ENCODE measurements at places on chromosomes 4 and X.

DNA sequence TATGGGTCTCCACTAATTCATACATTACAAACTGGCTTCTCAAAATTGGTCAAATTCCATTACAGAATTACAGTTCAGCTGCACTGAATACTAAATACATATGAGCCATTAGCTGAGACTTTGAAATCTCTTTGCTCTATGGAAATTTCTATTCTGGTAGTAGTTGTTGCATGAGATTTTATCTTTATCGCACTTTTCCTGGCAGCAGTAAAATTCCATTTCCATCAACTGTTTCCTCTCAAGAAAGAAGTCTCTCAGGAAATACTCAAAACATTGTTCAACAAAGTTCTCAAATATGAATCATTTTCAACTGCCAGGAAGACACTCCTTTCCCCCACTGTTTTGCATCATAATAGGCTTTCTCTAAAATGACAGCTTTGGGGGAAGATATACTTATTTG lies 51.3 kb downstream of the ATP11C start:
- peak; percentile 59 for DNase-seq
- H3K4me1 ChIP-seq = peaks cover 6% of the 10 kb centered on the region
- H3K27ac ChIP-seq = peak overlapping the region; percentile 57
- H3K4me3 ChIP-seq = no peak overlapping the region

GRCh38 chrX:43817444-43817843 lies 64.8 kb downstream of the MAOB start:
- no peak for DNase-seq
- H3K4me3 ChIP-seq = no peak overlapping the region
- no peak overlapping the region for H3K27ac ChIP-seq

- no peaks in the 10 kb centered on the region for H3K36me3 ChIP-seq
- H3K4me3 ChIP-seq = no peak overlapping the region
- no peaks in the 10 kb centered on the region for H3K27me3 ChIP-seq
- no peak for DNase-seq
These were observed 14.2 kb downstream of the ZNF81 start for GRCh38 chrX:47850901-47851300.

DNA sequence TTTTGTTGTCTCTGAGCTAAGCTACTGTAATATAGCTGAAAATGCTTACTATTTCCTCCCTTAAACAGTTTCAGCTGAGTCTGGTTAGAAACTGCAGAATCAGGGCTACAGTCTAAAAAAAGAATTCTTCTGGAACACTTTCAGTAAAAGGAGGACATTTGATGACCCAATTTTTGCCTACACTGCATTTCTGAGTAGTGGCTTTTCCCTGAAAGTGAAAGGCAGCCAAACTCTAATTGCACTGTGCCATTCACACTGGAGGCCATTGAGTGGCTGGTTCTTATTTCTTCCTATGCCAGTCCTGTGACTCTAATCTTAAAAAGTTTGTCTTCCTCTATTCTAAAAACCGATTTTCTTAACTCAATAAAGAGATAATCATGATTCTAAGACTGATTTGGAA lies 526.0 kb downstream of the CFAP47 start:
- no peak overlapping the region for H3K27ac ChIP-seq
- H3K4me1 ChIP-seq = no peaks in the 10 kb centered on the region
- H3K4me3 ChIP-seq = no peak overlapping the region
- no peaks in the 10 kb centered on the region for H3K27me3 ChIP-seq
- DNase-seq = no peak

DNA sequence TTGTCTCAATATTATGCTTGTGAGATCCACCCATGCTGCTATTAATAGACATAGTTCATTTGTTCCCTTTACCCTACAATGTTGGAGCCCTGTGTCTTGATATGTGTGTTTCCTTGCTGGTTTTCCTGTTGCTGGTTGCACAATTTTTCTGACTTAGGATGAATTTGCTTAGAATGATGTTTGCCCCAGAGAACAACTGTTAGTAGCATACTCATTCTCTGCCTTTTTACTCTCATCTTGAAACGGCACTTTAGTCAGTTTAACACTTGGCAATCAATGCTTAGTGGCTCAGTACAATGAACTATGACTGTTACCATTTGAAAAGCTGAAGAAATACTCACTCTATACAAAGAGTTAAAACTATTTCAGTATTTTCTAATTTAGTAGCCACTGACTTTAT lies 158.8 kb upstream of the NDST4 start:
- no peaks in the 10 kb centered on the region for H3K4me1 ChIP-seq
- H3K27ac ChIP-seq = no peak overlapping the region
- H3K27me3 ChIP-seq = no peaks in the 10 kb centered on the region
- H3K4me3 ChIP-seq = no peak overlapping the region
- no peak for DNase-seq
- no peaks in the 10 kb centered on the region for H3K36me3 ChIP-seq

GRCh38 chrX:130636277-130636676 lies 234.5 kb downstream of the RBMX2 start:
- no peaks in the 10 kb centered on the region for H3K27me3 ChIP-seq
- H3K4me1 ChIP-seq = no peaks in the 10 kb centered on the region
- H3K4me3 ChIP-seq = no peak overlapping the region
- no peak for DNase-seq
- no peaks in the 10 kb centered on the region for H3K36me3 ChIP-seq

- H3K27me3 ChIP-seq = no peaks in the 10 kb centered on the region
- no peaks in the 10 kb centered on the region for H3K36me3 ChIP-seq
- DNase-seq = no peak
These were observed 279.7 kb upstream of the SLC7A11 start for GRCh38 chr4:138521809-138522208.

GRCh38 chr4:125123570-125124109 lies 191.1 kb upstream of the FAT4 start:
- no peaks in the 10 kb centered on the region for H3K27me3 ChIP-seq
- no peaks in the 10 kb centered on the region for H3K4me1 ChIP-seq
- peak; percentile 36 for DNase-seq
- no peaks in the 10 kb centered on the region for H3K36me3 ChIP-seq
- no peak overlapping the region for H3K27ac ChIP-seq

DNA sequence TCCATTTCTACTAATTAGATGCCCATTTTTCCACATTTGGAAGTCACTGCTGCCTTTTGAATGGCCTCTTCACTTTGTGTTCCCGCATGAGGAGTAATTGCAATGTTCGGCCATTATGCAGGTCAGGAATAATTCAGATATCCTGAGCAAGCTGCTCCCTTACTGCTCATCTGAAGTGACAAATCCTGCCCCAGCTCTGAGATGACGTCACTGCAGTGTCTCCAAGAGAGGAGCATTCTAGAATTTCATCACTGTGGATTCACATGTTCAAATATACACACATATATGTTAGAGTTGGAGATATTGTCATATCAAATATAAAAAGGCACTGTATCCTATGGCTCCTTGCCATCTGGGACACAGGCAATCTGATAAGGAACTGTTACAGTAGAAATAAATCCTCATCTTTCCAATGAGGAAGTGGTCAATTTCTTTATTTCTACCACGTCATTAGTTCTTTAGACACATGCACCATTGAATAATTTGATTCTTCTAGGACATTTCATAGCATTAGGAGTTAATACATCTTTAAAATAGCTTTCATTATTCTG lies 706.9 kb upstream of the TENM3 start:
- H3K27me3 ChIP-seq = no peaks in the 10 kb centered on the region
- H3K4me1 ChIP-seq = no peaks in the 10 kb centered on the region
- no peaks in the 10 kb centered on the region for H3K36me3 ChIP-seq
- DNase-seq = no peak
- H3K4me3 ChIP-seq = no peak overlapping the region

DNA sequence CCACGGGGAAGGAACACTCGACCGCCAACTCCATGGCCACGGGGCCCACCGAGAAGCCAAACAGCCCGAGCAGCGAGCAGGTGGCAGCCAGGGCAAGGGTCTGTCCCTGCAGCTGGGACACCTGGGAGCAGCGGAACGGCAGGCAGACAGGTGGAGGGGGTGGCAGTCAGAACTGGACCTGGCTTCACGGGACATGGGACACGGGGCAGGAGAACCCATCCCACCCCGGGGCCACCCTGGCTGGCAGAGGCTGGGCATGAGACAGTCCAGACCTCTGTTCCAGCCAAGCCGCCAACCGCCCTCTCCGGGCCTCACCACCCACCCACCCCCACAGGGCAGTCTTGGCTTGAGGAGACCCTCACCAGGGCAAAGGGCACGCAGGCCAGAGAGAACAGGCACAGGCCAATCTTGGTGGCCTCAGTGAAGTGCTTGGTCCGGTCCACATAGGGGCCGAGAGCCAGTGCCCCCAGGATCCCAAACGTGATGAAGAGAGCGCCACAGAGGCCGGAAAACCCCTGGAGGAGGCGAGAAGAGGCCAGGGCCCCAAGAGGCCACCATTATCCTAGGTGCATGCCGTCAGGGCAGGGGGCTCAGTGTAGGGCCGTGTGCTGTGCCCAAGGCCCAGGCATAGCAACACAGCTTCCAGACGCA lies 5.6 kb downstream of the SLC49A3 start:
- H3K27ac ChIP-seq = no peak overlapping the region
- H3K27me3 ChIP-seq = no peaks in the 10 kb centered on the region
- H3K4me1 ChIP-seq = peaks cover 8% of the 10 kb centered on the region
- H3K4me3 ChIP-seq = no peak overlapping the region

DNA sequence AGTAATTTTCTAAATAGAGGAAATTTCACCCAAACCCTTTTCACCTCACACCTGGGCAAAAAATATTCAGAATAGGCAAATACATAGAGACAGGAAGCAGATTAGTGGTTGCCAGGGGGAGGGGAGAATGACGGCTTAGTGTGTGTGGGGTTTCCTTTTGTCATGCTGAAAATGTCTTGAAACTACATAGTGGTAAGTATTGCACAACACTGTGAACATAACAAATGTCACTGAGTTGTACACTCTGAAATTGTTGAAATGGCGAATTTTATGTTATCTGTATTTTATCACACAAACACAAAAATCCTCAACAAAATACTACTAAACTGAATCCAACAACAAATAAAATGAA lies 60.7 kb upstream of the PLAC1 start:
- no peak overlapping the region for H3K4me3 ChIP-seq
- peaks cover 3% of the 10 kb centered on the region for H3K4me1 ChIP-seq
- H3K27me3 ChIP-seq = no peaks in the 10 kb centered on the region
- H3K27ac ChIP-seq = no peak overlapping the region
- no peaks in the 10 kb centered on the region for H3K36me3 ChIP-seq
- DNase-seq = peak; percentile 25

- no peak overlapping the region for H3K4me3 ChIP-seq
- no peak overlapping the region for H3K27ac ChIP-seq
- no peak for DNase-seq
- H3K27me3 ChIP-seq = no peaks in the 10 kb centered on the region
- H3K36me3 ChIP-seq = no peaks in the 10 kb centered on the region
These were observed 41.8 kb downstream of the PALLD start for GRCh38 chr4:168538632-168539031.

- DNase-seq = peak; percentile 6
- H3K4me1 ChIP-seq = no peaks in the 10 kb centered on the region
- H3K27me3 ChIP-seq = no peaks in the 10 kb centered on the region
These were observed 332.5 kb downstream of the GRID2 start for GRCh38 chr4:92636038-92636806.

DNA sequence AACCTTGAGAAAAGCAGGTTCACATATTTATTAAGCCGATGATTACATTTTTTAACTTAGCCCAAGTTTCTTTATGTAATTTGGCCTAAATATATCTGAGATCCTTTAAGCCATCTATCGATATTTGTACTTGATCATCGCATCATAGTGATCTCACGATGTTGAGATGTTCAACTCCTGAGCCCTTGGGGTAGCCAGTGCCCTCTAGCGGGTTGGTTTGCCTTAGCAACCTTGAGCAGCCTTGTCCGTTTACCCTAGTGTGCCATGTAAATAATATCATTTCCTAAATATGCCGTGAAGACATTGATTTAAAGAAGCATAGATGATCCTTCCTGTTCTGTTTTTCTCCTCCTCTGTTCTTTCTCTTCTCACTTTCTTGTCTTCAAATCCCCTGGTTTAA lies 432.2 kb downstream of the RPA4 start:
- no peak overlapping the region for H3K4me3 ChIP-seq
- no peaks in the 10 kb centered on the region for H3K4me1 ChIP-seq
- no peaks in the 10 kb centered on the region for H3K27me3 ChIP-seq
- no peak for DNase-seq
- H3K36me3 ChIP-seq = no peaks in the 10 kb centered on the region

GRCh38 chrX:50107470-50107869 lies 93.3 kb downstream of the AKAP4 start:
- no peaks in the 10 kb centered on the region for H3K4me1 ChIP-seq
- DNase-seq = no peak
- no peaks in the 10 kb centered on the region for H3K27me3 ChIP-seq
- no peak overlapping the region for H3K27ac ChIP-seq

- no peaks in the 10 kb centered on the region for H3K36me3 ChIP-seq
- DNase-seq = no peak
- no peaks in the 10 kb centered on the region for H3K4me1 ChIP-seq
- H3K27me3 ChIP-seq = no peaks in the 10 kb centered on the region
- no peak overlapping the region for H3K27ac ChIP-seq
These were observed 60.8 kb downstream of the DLG3 start for GRCh38 chrX:70505451-70505841.

DNA sequence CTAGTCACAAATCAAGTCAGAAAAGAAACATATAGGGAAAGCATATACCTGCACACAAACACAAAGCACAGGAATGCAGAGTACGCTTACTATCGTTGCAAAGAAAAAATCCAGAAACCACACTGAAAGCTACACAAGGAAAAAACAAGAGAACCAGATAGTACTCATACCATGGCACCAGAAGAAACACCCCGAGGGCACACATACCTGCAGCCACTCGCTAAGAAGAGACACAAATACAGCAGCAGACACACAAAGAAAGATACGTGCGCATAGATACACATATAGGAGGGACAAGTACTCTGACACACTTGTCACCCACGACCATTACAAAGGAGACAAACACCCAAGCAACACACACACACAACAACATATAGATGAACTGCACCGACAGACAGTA lies 1.4 kb upstream of the SLC38A5 start:
- no peaks in the 10 kb centered on the region for H3K36me3 ChIP-seq
- H3K27ac ChIP-seq = no peak overlapping the region
- no peak overlapping the region for H3K4me3 ChIP-seq
- H3K27me3 ChIP-seq = no peaks in the 10 kb centered on the region
- H3K4me1 ChIP-seq = peaks cover 3% of the 10 kb centered on the region
- DNase-seq = no peak

DNA sequence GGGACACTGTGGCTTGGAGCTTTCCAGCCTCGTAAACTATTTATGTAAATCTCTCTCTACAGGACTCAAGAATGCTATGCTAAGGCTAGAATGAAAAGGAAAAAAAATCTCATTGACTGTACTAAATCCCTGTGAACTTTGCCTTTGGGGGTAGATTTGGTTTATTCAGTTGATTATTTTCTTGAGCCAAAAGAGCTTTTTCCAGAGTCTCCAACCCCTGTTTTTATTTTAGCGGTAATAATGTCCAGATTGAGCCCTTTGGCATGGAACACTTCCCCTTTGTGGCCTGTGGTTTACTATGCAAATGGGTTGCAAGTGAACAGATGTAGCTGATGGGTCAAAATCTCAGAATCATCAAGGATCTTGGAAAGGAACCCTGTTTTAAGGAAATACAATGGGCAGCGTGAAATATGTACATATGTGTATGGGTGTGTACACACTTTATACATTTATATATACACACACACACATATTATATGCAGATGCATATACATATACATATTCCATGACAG lies 72.9 kb downstream of the FAM9B start:
- H3K4me1 ChIP-seq = no peaks in the 10 kb centered on the region
- no peak overlapping the region for H3K4me3 ChIP-seq
- no peaks in the 10 kb centered on the region for H3K27me3 ChIP-seq
- peak; percentile 43 for DNase-seq
- H3K27ac ChIP-seq = no peak overlapping the region
